ENCODE measurements at places on chromosomes 4 and X.

GRCh38 chr4:141309874-141310273 is 89.2 kb downstream of the ZNF330 start:
- no peak for DNase-seq

GRCh38 chr4:177517862-177518261 is 75.6 kb upstream of the AGA start:
- DNase-seq, result no peak

DNA sequence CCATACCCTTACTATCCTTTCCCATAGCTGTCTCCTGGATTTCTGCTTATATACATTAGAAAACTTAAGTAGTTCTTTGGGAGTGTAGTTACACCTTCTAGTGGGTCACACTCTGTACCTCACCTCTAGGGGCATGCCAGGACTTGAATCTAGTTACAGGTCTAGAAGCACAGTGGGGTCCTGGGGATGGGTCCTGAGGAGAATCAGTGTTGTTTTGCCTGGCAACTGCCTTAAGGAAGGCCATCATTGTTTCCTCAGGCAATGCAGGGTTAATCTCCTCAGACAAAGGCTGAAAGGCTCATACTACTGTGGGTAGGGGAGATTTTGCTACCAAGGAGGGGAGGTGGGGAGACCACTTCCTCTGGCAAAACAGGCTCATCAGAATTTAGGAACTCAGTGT is 750.3 kb downstream of the FAT4 start:
- no peak for DNase-seq

DNA sequence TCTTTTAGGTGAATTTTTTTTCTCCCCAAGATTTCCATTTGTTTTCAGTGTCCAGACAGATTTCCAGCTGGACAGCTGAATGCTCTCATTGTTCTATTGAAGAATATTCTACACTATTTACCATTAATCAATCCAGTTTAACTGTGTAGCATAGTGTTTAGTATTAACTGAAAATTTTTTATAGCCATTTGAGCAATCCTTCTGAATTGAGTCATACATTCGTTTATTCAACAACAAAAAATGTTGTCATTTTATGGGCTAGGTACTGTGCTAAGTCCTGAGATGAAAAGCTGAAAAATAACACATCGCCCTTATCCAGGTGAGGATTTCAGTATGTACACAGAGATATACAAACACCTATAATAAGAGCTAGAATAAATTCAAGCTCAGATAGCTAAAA is 223.3 kb downstream of the COL25A1 start:
- DNase-seq, result no peak
